Mucosa of gallbladder (tissue), 1 donor: ENCODE measurements at places on chromosomes 5 and 9. TPM values are rescaled to one million over a fixed set of nuclear protein-coding genes. Genes with fewer than 3 reads are reported as not detected.

NUDCD2 gene
- total RNA-seq, result 34.5 TPM

F2RL2 gene
- 1.9 TPM for total RNA-seq

- DNase-seq, result no peak
These were observed 45.0 kb downstream of the TENT4A start for GRCh38 chr5:6758236-6758635.

ANGPTL2 gene
- total RNA-seq, result 55.2 TPM

ADGRD2 gene
- total RNA-seq, result not detected

PCDHGB6 gene
- 11.6 TPM for total RNA-seq

SMIM33 gene
- 0.17 TPM for total RNA-seq

DNA sequence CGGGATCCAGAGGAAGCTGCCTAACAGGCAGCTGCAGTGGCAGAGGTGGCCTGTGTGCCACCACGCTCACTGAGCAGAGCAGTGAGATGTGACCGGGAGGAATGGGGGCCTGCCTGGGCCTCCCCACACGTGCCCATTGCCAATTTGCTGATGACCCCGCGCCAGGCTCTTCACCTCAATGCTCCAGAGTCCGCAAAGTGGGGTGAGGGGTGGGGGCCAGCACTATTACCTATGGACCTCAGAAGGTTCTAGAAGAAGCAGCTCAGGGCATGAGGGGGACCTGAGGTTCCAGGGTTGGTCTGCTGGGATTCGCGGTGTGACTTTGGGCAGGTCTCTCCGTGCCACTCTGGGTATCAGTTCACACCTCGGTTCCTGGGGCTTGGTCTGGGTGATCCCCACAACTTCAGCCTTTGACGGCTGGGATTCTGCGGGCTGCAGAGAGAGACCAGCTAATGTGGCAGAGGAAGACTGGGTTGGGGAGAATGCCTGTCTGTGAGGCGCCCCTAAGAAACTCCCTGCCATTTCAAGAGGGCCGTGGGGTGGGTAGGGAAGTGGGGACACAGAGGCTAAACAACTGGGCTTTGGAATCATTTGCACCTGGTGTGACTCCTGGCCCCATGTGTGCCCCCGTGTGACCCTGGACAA, 231.0 kb upstream of the MVB12B start:
- DNase-seq, result no peak

DNA sequence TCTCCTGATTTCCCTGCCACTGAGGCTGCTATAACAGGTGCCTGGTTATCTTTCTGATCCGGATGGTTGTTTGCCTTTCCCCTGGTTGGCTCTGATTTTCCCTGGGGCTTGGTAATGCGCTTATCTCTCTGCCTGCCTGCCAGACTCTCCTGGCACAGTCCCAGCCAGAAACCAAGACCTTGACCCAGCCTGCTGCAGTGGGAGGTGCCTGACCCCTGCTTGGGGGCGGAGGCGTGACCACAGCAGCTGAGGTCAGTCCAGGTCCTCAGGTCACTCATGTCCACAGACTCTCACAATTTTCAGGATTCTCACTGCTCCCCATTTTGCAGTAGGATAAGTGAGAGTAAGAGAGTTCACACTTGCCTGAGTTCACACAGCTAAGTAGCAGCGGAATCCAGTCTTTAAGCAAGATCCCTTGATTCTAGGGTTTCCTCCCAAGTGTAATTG, 24.4 kb upstream of the SYNPO start:
- DNase-seq, result peak; percentile 80

SLC6A19 gene
- total RNA-seq, result 179 TPM

PHF24 gene
- 0.29 TPM for total RNA-seq

DNA sequence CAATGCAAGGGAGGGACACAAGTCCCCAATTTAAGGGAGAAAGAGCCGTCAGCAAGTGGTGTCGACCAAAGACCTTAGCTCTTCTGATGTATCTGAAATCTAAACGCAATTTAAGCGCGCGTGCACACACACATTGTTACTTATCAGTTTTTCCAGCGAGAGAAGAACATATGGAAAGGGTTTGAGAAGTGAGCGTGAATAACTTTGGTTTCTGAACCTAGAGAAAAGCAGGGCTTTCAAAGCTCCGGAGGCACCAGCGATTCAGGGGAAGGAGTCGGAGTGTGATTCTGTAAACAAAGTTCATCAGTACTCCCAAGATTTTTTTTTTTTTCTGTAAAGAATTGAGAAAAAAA, 191.8 kb downstream of the MEF2C start:
- DNase-seq, result no peak

DND1 gene
- total RNA-seq, result 2.5 TPM

KCNV2 gene
- not detected for total RNA-seq

BTNL3 gene
- total RNA-seq, result 0.09 TPM

- DNase-seq, result no peak
These were observed 96.7 kb downstream of the EDIL3 start for GRCh38 chr5:84287951-84288350.

GRCh38 chr5:123855609-123856008, 343.6 kb downstream of the CSNK1G3 start:
- no peak for DNase-seq

DNA sequence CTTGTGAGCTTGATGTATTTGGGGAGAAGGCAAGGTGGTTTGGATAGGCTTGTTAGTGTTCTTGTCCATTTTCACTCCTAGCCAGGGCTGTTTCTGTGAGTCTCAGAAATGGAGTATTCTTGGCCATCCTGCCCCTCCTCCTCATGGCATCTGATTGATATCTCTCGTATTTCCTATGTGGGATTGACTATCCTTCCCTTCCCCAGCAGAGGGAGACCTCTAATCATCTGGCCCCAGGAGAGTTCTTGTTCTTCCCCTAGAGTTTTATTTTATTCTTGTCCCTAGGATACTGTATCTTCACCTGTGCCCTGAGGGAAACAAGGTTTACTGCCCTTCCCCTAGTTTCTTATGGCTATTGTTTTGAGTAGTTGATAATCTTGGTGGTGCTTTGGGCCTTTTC, 114.4 kb downstream of the VPS13A start:
- no peak for DNase-seq

DNA sequence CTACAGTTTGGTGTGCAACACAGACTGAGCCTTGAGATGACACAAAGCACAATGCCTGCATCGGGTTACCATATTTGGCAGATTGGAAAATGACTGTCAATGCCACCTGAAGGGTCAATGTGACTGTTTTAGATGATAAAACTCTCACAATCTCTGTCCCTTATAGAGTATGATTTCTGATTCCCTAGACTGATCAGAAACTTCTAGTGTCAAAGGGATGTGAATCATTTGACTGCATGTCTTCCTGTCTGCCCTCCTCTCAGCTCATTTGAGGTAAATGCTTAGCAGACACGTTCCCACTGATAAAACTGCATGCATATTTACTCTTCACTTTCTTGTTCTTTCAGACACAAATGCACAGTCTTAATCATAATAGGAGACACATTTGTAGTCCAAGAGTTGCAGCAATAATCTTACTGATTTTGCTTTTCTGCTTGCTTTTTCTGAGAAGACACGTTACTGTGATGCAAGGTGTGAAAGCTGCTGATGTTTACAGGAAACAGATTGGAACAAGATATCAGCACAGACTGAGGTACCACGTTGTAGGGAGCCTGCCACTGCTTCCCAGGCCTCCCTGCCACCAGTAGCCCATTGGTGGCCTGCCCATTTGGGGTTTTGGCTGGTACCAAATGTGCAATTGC, 77.8 kb downstream of the GCNT4 start:
- DNase-seq, result no peak

AQP3 gene
- 26.2 TPM for total RNA-seq

CDC25C gene
- 0.37 TPM for total RNA-seq

DNA sequence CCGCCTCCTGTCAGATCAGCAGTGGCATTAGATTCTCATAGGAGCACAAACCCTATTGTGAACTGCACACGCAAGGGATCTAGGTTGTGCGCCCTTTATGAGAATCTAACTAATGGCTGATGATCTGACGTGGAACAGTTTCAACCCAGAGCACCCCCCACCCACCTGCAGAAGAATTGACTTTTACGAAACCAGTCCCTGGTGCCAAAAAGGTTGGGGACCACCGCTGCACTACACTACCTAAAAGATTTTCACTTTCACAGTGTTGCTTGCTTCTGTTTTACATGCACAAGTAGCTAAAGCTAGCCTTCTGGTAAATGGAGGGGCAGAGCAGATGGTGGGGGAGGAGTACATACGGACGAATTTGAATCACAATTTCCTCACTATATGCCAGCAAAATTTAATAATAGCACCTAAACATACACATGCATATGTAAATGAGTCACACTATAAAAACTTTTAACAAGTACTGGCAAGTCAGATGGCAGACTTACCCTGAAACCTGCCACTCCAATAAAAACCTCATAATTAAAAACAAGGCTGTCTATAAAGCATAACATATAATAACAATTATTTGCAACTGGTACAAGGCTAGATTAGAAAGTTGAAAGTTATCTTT, 24.0 kb upstream of the CDKN2B start:
- no peak for DNase-seq

DNA sequence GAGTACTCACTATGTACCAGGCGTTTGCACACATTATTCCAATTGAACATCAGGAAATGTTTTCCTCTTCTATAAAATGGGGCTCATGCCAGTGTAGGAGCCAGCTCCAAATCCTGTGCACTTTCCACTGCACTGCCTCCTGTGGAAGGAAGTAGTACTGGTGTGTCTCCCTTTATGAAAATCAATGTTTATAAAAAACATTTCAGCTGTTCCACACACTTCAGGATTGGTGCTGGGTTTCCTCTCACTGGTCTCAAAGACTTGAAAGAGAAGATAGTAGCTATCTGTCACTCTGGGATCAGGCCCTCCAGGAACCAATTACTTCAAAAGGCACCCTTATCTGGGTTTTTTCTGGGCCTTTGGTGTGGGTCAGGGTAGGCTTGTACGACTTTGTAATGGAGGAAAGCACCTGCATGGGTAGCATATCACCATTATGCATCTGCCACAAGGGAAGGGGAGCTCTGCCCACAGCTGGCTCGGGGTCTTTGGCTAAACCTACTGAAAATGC, 32.5 kb downstream of the RAB14 start:
- peak; percentile 17 for DNase-seq
